Suprapubic skin (tissue), 4 donors: ENCODE measurements at places on chromosomes 5 and 9.

- DNase-seq: no peak
These were observed 98.5 kb upstream of the LHFPL2 start for GRCh38 chr5:78747055-78747454.

DNA sequence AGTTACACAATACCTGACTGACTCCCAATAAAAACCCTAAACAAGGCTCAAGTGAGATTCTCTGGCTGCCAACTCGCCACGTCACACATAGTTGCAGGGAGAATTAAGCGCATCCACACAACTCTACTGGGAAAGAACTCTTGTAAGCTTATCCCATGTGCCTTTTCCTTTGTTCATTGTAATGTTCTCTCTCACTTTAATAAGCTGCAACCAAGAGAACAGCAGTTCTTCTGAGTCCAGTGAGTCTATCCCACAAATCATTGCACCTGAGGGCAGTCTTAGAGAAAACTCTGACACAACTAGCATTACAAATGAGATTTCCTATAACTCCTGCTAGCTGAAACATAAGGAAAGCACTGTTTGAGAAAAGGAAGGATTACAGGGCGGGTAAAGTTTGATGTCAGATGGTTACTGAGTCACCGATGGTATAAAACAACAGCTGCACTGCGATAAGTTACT is 27.4 kb downstream of the CENPK start:
- no peak for DNase-seq

- no peak for DNase-seq
These were observed 107.1 kb downstream of the PHF2 start for GRCh38 chr9:93683331-93684134.

DNA sequence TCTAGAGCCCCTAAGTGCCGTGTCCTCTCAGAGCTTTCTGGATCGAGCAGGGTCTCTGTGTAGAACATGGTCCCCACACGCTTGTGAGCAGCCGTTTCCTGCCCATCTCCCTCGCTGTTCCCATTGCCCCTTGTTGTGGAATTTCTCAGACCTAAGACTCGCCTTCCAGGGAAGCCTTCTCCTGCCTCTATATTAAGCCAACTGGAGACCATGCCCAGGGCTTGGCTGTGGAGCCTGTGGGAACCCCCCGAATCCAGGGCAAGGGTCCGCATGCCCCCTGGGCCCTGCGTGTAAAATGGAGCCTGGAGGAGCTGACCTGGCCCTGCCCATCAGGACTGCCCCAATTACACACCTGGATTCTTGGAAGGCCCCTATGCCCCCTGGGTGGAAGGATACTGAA is 14.5 kb upstream of the SPATA31E1 start:
- DNase-seq: no peak

DNA sequence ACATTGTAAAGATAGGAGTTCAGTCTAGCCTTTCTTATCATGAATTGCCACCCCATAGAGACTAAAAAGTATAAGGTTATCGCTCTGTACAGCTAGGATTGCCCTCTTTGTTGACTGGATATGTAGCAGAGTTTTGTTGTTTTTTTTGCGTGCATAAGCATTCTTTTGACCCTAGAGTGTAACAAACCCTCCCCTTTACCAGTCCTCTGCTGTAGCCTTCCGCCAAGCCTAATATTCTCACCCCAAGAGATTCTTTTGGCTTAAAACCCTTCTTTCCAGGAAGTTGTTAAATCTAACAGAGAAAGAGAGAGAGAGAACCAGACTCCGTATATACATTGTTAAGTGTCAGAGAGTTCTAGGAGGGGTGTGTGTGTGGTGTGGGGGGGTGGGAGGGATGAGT is 113.9 kb downstream of the FGF1 start:
- no peak for DNase-seq

DNA sequence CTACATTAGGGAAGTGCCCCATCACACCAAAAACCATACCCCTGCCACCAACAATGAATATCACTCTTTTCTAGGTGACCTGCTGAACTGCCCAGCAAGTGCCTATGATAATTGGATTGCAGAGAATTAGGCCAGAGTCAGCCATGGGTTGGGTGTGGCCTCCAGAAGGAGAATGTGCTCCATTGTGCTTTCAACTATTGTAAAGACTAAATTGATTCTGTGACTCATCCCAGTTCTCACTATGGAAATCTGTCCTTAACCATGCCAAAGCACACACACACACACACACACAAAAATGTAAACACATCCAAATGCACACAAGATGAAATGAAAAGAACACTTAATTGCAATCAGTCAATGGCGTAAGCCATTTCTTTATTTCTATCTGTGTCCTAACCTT is 25.7 kb downstream of the DRD1 start:
- DNase-seq: no peak

GRCh38 chr5:54689411-54690251 is 172.1 kb downstream of the SNX18 start:
- DNase-seq: no peak

- DNase-seq: no peak
These were observed 4.1 kb upstream of the IARS1 start for GRCh38 chr9:92297611-92298010.

- no peak for DNase-seq
These were observed 113.3 kb upstream of the GRAMD2B start for GRCh38 chr5:126309860-126310259.

DNA sequence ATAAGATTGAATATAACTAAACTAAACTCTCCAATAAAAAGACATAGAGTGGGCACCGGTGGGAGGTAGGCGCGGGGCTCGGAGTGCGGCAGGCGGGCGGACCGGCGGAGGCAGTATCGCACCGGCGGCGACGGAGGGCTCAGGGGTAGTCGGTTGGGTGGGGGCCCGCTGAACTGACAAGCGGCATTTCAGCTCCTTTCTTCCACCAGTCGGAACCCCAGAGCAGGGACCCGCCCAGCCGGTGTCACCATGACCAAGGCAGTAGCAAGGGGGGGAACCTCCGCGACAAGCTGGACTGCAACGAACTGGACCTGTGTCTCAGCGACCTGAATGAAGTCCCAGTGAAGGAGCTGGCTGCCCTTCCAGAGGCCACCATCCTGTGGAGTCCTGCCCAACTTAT is 156.7 kb downstream of the HINT1 start:
- DNase-seq: no peak
